ENCODE measurements at places on chromosomes 12 and 14.

DNA sequence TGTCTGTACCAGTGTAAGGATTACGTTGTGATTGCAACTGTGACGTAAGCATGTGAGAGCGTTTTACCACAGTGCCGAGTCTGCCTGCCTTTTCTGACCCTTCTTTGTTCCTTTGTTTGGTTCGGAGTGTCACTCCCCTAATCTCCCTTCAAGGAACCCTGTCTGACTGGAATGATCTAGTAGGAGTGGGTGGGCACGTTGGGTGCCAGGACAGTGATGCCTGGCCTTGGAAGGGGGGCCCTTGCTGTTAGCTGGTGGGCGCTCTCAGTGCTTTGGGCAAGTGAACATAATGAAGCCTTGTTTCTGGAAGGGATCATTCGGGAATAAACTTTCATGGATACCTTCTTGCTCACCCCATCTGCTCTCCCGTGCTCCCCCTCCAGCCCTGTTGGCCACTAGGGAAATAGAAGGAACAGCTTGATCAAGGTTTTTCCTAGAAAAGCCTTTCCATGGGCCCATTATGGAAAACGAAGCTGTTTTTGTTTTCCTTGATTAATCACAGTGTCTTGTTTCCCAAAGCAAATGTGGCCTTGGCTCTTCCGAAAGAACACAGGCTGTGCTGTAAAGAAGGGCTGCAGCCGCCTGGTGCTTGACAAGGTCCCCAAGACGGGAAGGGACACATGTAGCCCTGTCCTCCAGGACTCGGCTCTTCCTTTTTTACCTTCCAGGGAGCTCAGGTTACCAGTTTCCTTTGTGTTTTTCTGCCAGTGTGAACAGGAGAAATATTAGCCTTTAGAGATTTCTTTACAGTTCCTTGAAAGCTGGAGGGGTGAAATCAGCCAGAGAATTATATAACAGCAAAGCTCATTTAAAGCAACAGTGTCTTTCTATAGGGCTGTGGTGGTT is 215.5 kb downstream of the CRADD start:
- DNase-seq = no peak

DNA sequence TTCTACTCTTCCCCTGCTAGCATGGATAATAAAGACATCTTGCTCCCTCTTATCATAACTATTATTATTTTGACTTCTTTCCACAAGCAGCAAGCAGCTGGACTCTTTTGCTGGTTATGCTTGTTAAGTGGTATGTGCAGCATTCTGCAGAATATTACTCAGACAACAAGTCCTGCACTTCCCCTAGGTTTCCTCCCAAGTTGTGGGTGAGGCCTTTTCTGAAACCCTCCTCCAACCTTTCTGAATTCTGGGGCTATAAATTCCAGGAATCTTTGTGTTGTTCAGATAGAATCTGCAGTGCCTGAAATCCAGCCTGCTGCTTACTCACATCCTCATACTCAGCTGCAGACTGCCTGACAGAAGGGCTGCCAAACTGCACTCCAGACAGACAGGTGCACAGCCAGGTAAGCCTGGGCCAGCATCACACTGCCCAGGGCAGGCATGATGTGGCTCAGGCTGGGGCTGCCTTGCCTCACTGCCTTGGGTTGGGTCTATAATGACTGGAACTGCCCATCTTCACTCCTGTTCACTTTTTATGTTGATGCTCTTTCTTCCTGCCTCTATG is 6.2 kb upstream of the DHRS2 start:
- no peak for DNase-seq

DNA sequence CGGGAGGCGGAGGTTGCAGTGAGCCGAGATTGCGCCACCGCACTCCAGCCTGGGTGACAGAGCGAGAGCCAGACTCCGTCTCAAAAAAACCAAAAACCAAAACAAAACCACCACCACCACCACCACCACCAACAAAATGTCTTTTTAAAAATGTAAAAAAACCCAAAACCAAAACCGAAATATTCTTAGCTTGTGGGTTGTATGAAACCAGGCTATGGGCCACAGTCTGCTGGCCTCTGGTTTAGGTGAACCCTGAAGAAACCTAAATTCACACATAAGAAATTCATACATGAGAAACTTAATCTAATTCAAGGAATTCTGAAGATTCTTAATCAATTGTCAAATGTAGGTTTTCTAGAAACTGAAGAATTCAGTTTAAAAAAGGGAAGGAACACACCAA is 37.6 kb downstream of the INSM2 start:
- DNase-seq = no peak

DNA sequence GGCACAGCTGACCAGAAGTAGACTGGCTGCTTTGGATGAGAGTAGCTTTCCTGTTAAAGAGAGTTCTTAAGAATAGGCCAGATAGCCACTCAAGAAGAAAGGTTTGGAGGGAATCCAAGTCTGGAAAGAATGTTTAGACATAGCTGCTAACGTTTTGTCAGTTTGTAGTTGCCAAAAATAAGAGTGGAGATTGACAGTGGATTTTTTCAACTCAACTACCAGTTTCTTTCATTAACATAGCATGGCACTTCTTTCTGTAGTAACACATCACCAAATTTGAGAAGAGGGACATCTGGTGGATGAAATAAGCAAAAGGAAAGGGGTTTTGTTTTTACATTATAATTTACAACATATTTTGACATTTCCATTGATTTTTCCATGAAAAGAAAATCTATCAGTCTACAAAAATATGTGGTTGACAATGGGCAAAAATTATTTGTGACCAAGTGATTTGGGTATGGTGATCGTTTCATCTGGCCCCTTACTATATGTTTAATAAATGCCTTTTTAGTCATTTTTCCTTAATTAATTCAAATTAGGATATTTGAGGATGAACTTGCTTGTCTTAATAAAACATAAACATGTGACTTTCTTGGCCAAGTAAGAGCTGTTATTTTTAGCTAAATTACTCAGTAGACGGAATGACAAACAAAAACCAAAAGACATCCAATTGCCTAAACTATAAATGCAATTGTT is 71.1 kb downstream of the PTPRR start:
- DNase-seq = no peak

GRCh38 chr14:74980731-74981461 is 21.8 kb upstream of the EIF2B2 start:
- DNase-seq = no peak

GRCh38 chr14:60736494-60736893 is 1.9 kb downstream of the MNAT1 start:
- DNase-seq = no peak

DNA sequence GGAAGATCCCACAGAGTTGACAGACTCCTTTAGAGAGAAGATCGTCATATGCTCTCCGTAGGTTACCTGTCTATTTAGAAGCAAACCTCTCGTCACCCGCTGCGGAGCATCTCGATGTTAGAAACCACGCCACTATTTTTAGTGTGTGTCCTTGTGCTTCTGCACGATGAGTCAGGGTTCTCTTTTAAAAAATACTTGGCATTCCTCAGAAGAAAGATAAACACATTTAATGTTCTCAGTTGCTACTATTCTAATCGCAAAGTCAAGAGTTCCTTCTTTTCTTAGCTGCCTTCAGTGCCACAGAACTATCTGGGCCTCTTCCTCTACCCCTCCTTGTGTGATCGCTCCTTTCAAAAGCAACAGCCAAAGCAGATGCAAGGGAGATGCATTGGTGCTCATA is 192.4 kb downstream of the PELI2 start:
- DNase-seq = no peak

- no peak for DNase-seq
Measured at GRCh38 chr12:60842181-60842580, 1246.4 kb downstream of the SLC16A7 start.

DNA sequence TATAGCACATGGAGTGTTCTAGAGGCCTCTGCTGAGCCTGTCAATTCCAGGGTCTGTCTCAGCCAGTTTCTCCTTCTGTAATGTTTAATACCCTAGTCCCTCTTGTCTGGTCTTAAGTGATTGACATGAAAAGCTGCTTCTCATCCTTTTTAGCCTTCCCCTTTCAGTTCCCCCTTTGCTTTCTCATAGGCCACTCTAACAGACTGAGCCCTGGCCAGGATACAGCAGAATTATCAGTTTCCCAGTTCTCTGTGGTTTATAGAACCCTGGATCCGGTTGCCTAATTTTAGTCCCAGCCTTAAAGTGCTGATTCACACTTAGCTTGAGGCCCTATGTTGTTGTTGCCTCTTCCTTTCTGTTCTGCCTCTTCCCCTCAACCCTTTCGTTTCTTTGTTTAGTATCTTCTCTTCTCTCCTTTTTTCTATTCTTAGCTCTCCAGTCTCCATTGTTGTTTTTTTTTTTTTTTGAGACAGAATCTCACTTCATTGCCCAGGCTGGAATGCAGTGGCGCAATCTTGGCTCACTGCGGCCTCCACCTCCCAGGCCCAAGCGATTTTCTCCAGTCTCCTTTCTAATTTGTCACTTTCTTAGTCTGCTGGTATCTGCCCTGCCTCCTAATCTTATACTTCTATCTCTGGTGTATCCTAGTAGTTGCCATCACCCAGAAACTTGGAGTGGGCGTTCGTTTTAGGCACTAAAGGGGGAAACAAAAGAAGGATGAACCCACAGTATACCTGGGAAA is 2.9 kb upstream of the BIN2 start:
- DNase-seq = peak; percentile 32

- no peak for DNase-seq
Measured at GRCh38 chr14:103868242-103868897, 21.0 kb upstream of the PPP1R13B start.

DNA sequence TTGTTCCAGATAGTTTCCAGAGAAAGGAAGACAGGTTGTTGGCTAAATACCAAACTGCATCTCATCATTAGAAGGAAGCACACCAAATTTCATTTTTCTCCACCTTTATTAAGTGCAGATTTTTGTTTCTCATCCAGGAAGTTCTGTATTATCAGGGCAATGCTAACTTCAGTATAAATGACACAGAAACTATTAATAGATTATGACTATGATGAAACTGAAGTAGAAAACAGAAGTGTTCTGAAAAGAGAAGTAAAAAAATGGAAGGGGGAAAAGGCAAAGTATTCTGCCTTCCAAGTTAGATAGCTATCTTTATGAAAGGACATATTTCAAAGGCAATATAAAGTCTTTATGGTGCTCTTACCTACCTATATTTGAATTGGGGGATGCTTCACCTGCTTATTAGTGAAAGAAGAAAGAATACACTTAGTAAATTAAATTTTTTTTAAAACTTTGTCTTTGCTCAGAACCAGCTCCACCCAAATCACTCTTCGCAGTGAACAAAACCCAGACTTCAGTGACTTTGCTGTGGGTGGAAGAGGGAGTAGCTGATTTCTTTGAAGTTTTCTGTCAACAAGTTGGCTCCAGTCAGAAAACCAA is 223.9 kb downstream of the PTPRO start:
- no peak for DNase-seq

GRCh38 chr12:82476511-82476910 is 118.2 kb downstream of the METTL25 start:
- no peak for DNase-seq

DNA sequence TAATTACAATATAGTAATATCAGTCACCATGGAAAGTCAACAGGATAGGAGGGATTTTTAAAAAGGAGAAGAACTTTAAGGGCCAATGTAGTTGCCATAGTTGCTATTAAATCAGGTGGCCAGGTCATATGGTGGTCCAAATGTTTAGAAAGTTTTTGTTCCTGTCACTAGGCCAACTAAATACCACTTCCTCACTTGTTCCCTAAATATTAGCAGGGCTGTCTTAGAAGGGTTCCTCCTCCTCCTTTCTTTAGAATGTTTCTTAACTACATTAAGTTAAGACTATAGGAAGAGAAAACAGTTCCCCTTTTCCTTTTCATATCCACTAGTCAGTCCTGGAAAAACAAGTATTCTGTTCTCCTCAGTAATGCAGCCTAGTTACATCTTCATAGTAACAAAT is 50.3 kb downstream of the MON2 start:
- DNase-seq = no peak

- no peak for DNase-seq
Measured at GRCh38 chr14:76962303-76962660, 66.2 kb downstream of the IRF2BPL start.

- DNase-seq = no peak
Measured at GRCh38 chr12:113641426-113642030, 169.9 kb upstream of the LHX5 start.

- DNase-seq = no peak
Measured at GRCh38 chr14:45785240-45785639, 532.2 kb upstream of the MIS18BP1 start.

DNA sequence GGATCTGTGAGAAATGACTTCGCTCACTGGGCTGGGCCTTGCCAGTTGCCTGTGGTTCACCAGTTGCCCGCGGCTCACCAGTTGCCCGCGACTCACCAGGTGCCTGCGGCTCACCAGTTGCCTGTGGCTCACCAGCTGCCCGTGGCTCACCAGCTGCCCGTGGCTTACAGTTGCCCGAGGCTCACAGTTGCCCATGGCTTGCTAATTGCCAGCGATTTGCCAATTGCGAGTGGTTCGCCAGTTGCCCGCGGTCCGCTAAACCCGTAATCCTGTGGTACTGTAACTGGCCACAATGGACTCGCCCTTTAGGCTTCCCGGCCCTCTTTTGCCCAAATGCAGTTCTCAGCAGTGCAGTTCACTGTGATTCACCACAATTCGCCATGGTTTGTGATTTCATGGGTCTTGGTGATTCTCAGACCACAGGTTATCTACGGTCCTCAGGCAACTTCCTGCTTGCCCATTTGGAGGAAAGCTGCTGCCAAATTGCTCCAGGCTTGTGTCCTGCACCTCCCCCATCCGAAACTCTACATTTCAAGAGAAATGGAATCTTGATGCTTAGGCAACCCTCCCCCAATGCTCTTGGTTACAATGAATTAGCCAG is 15.0 kb upstream of the MEG3 start:
- no peak for DNase-seq

DNA sequence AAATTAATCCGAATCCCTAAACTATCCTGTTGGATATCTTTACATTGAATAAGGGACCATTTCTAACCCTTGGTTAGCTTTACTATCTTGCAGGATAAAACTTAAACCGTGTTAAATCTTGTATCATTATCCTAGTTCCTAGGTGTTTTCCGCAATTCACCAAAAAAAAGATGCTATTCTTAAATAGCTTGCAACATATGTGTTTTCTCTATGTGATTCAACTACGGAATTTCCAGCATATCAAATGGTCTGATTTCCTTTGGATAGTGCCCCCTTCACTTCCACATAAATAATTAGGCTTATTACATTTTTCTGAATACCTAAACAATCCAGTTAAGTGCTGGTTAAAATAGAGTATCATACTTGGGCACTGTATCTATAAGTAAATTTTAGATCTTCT is 130.3 kb downstream of the ITPR2 start:
- no peak for DNase-seq

Measured in stimulated activated naive B cell treated with anti-CD40 and anti-IgM and Interleukin-4, amounts not matched to agents 10 μg/mL and 1 μg/mL and 100 μg/mL, for 72 hours (primary cell).